Gastrocnemius medialis (tissue), 4 donors: ENCODE measurements at places on chromosomes 6 and 20.

DNA sequence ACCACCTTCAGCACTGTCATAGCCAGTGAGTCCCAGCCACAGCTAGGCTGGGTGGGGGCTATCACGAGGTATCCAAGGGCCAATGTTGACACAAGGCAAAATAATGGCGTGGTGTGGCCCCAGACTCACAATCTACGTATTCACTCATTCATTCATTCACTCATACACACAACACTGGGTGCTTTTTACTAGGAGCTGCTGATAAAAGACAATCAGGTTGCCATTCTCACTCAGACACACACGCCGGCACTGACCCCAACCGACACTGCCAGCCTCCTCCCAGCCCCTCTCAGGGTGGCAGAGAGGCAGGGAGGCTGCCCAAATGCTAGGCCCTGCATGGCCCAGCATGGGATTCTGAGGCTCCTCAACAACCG, 1.5 kb upstream of the C20orf144 start:
- DNase-seq: no peak

- no peak for DNase-seq
Observed at GRCh38 chr20:45927071-45927878, 7.2 kb upstream of the PCIF1 start.

DNA sequence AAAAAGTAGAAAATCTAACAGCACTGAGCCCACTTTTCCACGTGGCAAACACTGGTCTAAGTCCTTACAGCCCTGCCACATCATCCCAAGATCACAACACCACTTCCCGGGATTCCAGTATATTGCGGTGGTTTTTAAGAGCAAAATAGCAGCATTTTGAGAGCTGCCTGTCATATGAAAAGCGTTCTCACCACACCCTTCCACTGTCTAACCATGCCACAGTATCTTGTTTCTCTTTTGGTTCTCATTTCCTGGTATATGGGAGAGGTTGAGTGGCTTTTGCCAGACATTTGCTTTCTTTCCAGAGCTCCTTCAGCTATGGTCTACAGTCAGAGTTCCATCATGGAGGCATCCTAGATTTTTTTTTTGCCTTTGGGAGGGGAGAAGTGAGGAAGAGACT, 243.0 kb downstream of the TSHZ2 start:
- no peak for DNase-seq

DNA sequence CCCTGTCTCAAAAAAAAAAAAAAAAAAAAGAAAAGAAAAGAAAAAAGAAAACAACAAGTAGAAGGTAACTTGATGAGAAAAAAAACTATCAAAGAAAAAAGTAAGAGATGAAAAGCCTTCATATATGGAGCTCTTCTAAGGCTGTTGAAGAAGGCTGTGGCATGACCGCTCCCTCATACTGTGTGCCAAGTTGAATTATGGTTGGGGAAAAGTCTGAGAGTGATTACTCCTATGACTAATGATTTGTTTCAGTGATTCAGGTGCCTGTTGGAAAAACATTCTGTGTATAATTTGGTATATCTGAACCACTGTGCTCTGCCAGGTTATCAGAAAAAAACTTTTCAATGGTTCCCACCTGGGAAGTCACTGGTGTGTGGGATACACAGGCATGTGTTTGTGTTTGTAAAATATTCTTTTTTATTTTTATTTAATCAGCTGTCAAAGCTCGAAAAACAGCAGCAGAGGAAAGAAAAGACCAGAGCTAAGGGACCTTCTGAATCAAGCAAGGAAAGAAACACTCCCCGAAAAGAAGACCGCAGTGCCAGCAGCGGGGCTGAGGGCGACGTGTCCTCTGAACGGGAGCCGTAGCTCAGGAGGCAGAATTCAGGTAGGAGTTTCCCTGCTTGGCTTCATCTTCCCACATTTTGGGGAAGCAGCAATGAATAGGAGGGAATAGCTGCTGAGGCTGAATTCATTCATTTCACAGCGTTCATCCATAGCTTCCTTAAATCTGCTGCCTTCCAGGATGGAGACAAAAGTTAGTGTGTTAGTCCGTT, 69.7 kb upstream of the SCP2D1 start:
- DNase-seq: no peak
